Placental pericyte (primary cell): ENCODE measurements at places on chromosomes 7 and 10. TPM values are rescaled to one million over a fixed set of nuclear protein-coding genes. Genes with fewer than 3 reads are reported as not detected.

Gene BEND7
- total RNA-seq: 1.0 and 10.5 TPM in 2 replicates

Gene LRRC18
- not detected in 2 replicates for total RNA-seq

Gene CYP17A1
- total RNA-seq: not detected in 2 replicates

Gene RNLS
- total RNA-seq: 10.1 and 12.5 TPM in 2 replicates
